ENCODE measurements at places on chromosomes 6 and 20.

GRCh38 chr6:12266571-12266970 lies 23.6 kb upstream of the EDN1 start:
- DNase-seq, result no peak

GRCh38 chr6:129253727-129254126 lies 370.8 kb downstream of the LAMA2 start:
- DNase-seq, result peak; percentile 1

GRCh38 chr6:107692351-107692750 lies 131.8 kb downstream of the SCML4 start:
- no peak for DNase-seq

DNA sequence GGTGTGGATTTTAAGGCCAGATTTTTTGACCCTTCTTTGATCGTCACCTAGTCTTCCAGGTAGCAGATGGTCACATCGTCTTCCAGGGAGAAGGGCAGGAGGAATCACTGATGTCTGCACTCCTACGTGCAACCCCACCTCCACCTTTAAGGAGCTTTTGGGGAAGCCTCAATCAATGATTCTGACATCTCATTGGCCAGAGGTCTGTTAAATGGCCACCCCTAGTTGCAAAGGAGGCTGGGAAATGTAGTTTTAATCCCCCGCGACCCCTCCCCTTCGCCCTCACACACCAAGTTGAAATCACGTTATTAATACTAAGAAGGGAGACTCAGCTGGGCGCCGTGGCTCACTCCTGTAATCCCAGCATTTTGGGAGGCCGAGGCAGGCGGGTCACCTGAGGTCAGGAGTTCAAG lies 151.4 kb downstream of the BCAS1 start:
- DNase-seq, result no peak

DNA sequence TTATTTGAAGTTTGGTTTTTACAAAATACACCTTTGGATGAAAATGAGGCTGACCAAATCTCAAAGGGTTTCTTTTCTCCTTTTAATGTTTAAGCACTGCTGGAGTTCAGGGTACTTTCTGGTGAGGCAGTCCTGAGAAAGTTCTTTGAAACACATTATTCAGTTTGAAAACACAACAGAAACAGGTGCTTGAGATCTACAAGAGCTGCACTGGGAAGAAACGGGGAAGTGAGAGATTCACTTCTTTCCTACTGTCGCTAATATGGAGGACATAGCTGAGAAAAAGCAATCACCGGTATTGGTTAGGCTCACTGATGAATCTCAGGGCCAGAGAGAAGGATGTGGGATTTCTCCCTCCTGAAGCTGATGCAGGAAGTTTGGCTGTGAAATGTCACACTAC lies 22.9 kb upstream of the TMEM170B start:
- DNase-seq, result no peak

DNA sequence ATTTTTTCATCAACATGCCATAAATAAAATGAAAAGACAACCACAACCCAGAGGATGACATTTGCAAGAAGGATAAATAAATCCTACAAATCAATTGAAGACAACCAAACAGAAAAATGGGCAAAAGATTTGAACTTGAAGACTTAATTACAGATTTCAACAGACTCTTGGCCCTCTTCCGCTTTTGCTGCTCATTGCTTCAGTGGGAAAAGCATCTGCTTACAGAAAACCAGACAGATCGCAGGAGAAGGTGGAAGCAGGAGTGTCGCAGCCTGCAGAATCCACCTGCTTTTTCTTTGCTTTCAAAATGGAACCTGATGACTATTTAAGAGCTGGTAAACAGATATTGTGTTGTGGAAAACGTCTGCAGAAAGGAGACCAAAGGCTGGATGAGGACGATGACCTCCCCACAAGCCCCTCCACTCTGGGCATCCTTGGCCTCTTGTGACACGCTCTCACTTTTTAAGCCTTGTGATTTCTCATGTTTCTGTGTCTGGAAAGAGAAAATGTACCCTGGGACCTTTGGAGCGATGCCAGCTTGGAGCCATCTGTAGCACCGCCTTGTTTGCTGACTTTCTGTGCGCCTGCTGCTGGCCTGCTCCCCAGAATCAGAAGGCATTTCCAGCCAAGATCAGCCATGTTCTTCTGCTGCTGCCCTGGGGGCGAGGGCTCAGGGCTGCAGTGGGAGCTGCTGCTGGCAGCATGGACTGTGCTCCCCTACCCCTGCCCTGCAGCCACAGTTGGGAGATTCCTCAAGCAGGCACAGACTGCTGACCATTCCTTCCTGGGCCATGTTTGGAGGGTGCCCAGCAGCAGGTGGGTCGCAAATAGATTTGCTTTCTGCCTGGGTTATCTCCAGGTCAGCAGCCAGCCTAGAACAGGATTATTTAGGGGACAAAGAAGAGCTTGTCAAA lies 3.6 kb upstream of the CSTL1 start:
- no peak for DNase-seq

GRCh38 chr20:36199345-36200257 lies 36.7 kb upstream of the AAR2 start:
- DNase-seq, result peak; percentile 77

DNA sequence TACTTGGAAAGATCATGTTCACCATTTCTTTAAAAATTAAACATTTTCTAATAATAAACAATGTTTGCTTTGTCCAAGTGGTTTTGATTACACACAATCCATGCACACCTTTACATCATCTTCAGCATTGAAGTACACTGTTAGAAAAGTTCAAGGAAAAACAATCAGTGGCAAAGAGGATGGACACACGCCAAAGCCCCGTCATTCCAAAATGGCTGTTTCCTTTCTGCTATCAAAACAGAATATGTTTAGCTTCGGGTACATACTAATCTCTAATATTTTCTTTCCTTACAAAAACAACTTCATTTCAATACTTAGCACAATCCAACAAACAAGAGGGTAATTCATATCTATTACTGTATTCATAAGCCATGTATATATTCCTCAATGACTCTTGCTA lies 24.5 kb downstream of the REPS1 start:
- DNase-seq, result no peak
